Stimulated activated CD8-positive, alpha-beta memory T cell treated with anti-CD3 and anti-CD28 coated beads, Interleukin-4, amount 100 ng/mL, for 1 hour (primary cell): ENCODE measurements at places on chromosomes 12 and 14.

DNA sequence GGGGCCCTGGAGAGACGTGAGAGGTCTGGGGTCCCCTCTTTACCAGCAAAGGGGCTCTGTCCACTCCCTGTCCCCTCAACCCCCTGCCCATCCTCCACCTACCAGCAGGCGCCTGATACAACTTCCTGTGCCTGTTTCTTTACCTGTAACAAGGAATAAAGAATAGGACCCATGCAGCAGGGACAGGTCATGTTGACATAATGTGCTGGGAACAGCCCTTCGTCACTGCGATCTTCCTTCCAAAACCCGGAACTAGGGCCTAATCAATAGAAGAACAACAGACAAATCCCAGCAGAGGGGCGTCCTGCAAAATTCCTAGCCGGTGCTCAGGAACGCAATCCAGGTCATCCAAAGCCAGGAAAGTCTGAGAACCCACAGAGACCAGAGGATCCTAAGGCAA lies 32.1 kb downstream of the SCARB1 start:
- DNase-seq: no peak

DNA sequence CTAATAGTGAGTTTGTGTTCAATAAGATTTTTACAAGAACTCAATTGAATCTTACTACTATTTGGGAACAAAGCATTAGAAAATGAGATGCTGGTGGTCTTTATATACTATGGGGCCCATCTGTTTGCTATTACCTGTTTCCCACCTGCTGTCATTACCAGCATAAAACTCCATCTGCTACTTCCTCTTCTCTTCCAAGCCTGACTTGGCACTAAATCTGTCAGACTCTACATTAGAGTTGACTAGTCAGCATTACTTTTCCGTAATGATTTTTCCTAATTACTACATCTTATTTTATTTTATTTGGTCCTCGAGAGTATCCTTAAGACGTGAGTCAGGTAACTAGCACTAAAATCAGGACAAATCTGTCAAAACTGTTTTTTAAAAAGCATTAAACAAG lies 68.1 kb upstream of the KRR1 start:
- no peak for DNase-seq

DNA sequence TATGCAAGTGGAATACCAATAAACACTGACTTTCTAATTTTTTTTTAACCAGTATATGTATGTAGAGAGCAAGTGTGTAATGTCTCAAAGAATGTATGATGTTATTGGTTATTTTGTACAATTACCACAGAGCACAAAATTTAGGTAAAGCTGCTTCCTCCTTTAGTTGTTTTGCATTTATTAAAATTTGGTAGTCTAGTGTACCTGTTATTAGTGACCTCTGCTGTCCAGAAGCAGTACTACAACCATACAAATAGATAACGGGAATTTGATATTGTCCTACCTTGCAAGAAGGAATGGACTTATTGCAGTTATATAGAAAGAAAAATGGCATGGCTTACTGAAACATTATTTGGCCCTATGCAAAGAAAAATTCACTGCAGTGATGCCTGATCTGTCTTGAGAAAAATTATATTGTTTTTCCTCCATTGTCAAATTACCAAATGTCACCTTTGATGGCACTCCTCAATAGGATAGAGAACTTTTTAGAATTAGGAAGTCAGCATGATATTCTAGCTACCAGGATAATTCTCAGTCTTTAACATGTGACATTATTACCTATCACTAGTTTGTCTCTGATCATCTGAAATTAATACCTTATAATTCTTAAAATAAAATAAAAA lies 153.9 kb upstream of the RMST start:
- DNase-seq: no peak

- peak; percentile 11 for DNase-seq
These were observed 704 bp downstream of the ATP2B1 start for GRCh38 chr12:89707703-89708564.

DNA sequence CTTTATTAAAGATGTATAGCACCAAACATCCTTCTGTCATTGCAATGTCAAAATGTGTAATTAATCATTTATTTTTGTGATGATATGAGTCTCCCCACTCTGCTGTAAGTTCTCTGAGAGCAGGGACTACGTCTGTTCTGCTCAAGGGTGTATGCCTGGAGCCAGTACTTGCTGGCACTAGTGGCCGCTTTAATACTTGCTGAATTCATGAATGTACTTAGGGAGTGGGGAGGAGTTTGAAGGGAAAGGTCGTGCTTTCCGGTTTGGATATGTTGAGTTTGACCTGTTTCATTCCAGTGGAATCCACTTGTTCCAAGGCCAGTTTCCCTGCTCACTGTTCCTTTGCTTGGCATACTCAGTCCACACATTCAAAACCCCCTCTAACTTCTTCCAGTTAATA lies 1.9 kb upstream of the DCAF5 start:
- no peak for DNase-seq

- DNase-seq: no peak
These were observed 6.0 kb downstream of the STAT6 start for GRCh38 chr12:57105011-57105753.

GRCh38 chr14:99230208-99231151 lies 41.5 kb downstream of the BCL11B start:
- DNase-seq: peak; percentile 70

- no peak for DNase-seq
These were observed 153.1 kb upstream of the DCN start for GRCh38 chr12:91335699-91336098.

- no peak for DNase-seq
These were observed 2.4 kb downstream of the ACVR1B start for GRCh38 chr12:51953864-51954263.

GRCh38 chr12:21828779-21829178 lies 54.3 kb upstream of the KCNJ8 start:
- DNase-seq: no peak

GRCh38 chr12:52270541-52271070 lies 3.8 kb upstream of the KRT86 start:
- DNase-seq: no peak

DNA sequence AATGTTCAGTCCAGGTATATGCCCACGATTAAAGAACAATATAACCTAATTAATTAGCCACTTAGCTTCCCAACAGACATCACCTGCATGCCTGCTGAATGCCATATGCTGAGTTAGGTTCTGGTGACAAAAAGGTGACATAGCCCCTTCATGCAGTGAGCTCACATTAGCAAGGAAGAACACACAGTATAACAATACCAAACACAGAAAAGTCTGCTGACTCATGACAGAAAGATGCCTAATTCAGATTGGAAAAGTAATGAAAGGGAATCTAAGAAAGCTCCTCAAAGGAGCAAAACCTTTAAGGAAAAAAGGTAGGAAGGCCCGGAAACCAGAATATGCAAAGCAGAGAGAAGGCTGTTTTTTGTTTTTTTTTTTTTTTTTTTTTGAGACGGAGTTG lies 59.0 kb downstream of the FERMT2 start:
- DNase-seq: no peak
